ENCODE measurements at places on chromosomes 7 and 10.

GRCh38 chr10:24900888-24901685 is 51.3 kb downstream of the PRTFDC1 start:
- no peak for DNase-seq

GRCh38 chr7:23653942-23654341 is 26.1 kb upstream of the FAM221A start:
- DNase-seq, result no peak

GRCh38 chr10:21519941-21520436 is 5.5 kb downstream of the SKIDA1 start:
- no peak for DNase-seq

- no peak for DNase-seq
These were observed 72.9 kb upstream of the NEBL start for GRCh38 chr10:20970044-20970443.

GRCh38 chr10:71234004-71234894 is 21.9 kb downstream of the UNC5B start:
- no peak for DNase-seq

DNA sequence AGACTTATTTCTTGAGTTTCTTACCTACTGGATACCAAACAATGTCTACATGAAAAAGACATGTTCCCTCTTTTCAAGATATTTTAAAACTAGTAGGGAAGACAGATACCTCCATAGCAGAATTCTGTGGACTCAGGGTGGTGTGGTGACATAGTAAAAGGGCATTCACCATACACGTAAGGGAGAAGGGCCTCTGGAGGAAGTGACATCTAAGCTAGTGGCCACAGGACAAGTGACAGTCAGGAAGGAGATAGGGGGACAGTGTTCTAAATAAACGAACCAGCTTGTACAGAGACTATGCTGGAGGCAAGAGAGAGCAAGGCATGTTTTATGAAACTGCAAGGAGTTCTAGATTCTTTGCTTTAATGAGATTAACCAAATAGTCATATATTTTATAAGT is 321.7 kb upstream of the LRGUK start:
- no peak for DNase-seq

Data from stimulated activated CD4-positive, alpha-beta T cell treated with anti-CD3 and anti-CD28 coated beads, Interleukin-4, amount 100 ng/mL, for 4 hours (primary cell).